ENCODE measurements at places on chromosomes 7 and 10. TPM values are rescaled to one million over a fixed set of nuclear protein-coding genes. Genes with fewer than 3 reads are reported as not detected.

GSTO2 gene
- polyA plus RNA-seq, result 2.2 TPM

CCDC172 gene
- not detected for polyA plus RNA-seq

ADRB1 gene
- not detected for polyA plus RNA-seq

SCART1 gene
- 6.1 TPM for polyA plus RNA-seq

RTKN2 gene
- 4.5 TPM for polyA plus RNA-seq

OPN4 gene
- polyA plus RNA-seq, result not detected

SLC13A1 gene
- polyA plus RNA-seq, result not detected

OR2A42 gene
- polyA plus RNA-seq, result not detected

KAZALD1 gene
- 1.2 TPM for polyA plus RNA-seq

PRF1 gene
- polyA plus RNA-seq, result not detected

CLCN1 gene
- not detected for polyA plus RNA-seq

GARIN1A gene
- polyA plus RNA-seq, result 1.7 TPM

ANXA8 gene
- not detected for polyA plus RNA-seq

DENND2A gene
- polyA plus RNA-seq, result 21.7 TPM

UFSP1 gene
- 2.4 TPM for polyA plus RNA-seq

ADAP1 gene
- polyA plus RNA-seq, result 96.1 TPM

NUTM2A gene
- 3.0 TPM for polyA plus RNA-seq

CHRM2 gene
- polyA plus RNA-seq, result 0.05 TPM

ZNF425 gene
- polyA plus RNA-seq, result 5.1 TPM

PTPN12 gene
- polyA plus RNA-seq, result 38.0 TPM

WDR86 gene
- 46.2 TPM for polyA plus RNA-seq

CALML3 gene
- polyA plus RNA-seq, result not detected

GPR26 gene
- polyA plus RNA-seq, result 8.0 TPM

SVIL gene
- 8.6 TPM for polyA plus RNA-seq

DNAJC12 gene
- 22.3 TPM for polyA plus RNA-seq

SAMD9 gene
- not detected for polyA plus RNA-seq

PRSS2 gene
- not detected for polyA plus RNA-seq

EN2 gene
- polyA plus RNA-seq, result not detected

OR13A1 gene
- 0.32 TPM for polyA plus RNA-seq

TMEM106B gene
- 61.4 TPM for polyA plus RNA-seq

LRGUK gene
- polyA plus RNA-seq, result 3.7 TPM

CCL26 gene
- not detected for polyA plus RNA-seq

PRKG1 gene
- polyA plus RNA-seq, result 1.5 TPM

ATRNL1 gene
- polyA plus RNA-seq, result 47.8 TPM

MYL10 gene
- polyA plus RNA-seq, result not detected

SRRM3 gene
- polyA plus RNA-seq, result 34.9 TPM

PNLIPRP1 gene
- not detected for polyA plus RNA-seq

INSIG1 gene
- 71.0 TPM for polyA plus RNA-seq

CLDN4 gene
- 0.09 TPM for polyA plus RNA-seq

MLXIPL gene
- not detected for polyA plus RNA-seq

RARRES2 gene
- not detected for polyA plus RNA-seq

SPDYE11 gene
- polyA plus RNA-seq, result 0.48 TPM

FAM25C gene
- not detected for polyA plus RNA-seq

CNPY1 gene
- polyA plus RNA-seq, result 4.2 TPM

ELN gene
- polyA plus RNA-seq, result not detected

PPP1R17 gene
- polyA plus RNA-seq, result 8.8 TPM

FAM107B gene
- 87.6 TPM for polyA plus RNA-seq

DHX32 gene
- polyA plus RNA-seq, result 17.8 TPM

BHLHA15 gene
- not detected for polyA plus RNA-seq

ENO4 gene
- 3.2 TPM for polyA plus RNA-seq

Data from neural cell (in vitro differentiated cells).